ENCODE measurements at places on chromosomes 6 and 20.

GRCh38 chr6:156686301-156686994, 90.7 kb upstream of the ARID1B start:
- no peak for DNase-seq

- no peak for DNase-seq
These were observed 49.8 kb downstream of the ZDHHC14 start for GRCh38 chr6:157430834-157431233.

GRCh38 chr20:19079536-19080299, 132.7 kb upstream of the SLC24A3 start:
- no peak for DNase-seq

DNA sequence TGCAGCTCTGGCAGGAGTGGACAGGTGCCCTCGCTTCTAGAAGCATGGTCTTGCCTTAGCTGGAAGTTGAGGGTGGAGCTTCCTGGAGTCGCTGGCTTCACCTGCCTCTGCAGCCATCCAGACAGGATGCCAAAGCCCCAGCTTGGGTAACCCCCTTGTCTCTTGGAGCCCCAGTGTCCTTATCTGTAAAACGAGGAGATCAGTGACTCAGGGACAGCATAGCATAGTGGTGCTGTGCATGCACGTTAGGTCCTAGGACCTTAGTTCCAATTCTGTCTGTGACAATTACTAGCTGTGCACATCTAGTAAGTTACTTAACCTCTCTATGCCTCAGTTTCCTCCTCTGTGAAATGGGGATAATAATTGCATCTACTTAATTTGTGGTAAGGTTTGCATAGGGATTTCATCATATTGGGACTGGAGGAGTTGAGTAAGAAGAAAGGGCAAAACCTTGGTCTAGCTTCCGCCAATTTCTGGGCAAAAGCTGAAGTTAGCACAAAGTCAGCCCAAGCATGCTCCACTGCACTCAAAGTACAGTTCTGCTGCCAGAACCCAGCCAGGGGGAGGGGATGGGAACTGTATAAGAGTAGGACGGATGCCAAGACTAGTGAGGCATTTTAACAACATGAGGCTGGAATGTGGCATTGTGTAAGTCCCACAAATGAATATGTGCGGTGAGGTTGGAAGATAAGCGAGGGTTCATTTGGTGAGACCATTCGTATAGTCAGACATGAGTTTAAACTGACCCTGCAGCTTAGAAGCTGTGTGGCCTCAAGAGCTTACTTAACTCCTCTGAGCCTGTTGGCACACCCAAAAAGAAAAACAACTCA, 24.5 kb downstream of the TOX2 start:
- DNase-seq = no peak

GRCh38 chr6:134544737-134545136, 226.8 kb upstream of the SGK1 start:
- no peak for DNase-seq

DNA sequence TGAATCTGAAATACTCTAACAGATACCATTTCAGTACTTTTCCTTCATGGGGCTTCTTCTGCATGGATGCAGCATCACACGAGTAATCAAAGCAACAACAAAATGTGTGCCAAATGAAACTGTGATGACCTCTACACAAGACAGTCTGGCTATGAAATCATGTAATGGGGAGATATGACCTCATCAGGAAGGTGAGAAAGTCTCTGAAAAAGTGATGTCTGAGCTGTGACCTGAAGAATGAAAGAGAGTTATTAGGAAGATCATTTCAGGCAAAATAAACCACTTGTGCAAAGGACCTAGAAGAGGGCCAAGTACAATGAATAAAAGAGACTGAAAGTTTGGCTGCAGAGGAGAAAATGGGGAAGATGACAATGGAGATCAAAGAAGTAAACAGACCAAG, 182.8 kb downstream of the PTPRK start:
- DNase-seq = no peak

GRCh38 chr20:43525021-43525420, 17.5 kb downstream of the L3MBTL1 start:
- no peak for DNase-seq

GRCh38 chr6:158384671-158385110, 72.4 kb downstream of the TULP4 start:
- DNase-seq = no peak

GRCh38 chr6:149449831-149450678, 34.8 kb downstream of the ZC3H12D start:
- no peak for DNase-seq

DNA sequence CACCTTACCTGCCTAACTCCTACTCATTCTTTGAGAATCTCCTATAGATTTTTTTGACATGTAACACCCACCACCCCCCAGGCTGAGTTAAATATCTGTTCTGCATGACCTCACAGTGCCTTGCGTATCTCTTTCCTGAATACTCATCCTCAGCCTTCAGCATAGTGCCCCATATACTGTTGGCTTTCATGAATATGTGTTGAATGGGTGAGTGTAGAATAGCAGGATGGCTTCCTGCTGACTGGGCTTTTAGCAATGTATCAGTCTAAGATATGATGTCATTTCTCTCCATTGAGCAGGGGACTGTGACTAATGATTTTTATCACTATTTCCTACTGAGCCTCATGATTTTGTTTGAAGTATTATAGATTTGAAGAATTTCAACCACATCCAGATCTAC, 361.6 kb upstream of the MARCKS start:
- DNase-seq = no peak

- DNase-seq = no peak
These were observed 97.9 kb upstream of the NEDD9 start for GRCh38 chr6:11330413-11330760.

DNA sequence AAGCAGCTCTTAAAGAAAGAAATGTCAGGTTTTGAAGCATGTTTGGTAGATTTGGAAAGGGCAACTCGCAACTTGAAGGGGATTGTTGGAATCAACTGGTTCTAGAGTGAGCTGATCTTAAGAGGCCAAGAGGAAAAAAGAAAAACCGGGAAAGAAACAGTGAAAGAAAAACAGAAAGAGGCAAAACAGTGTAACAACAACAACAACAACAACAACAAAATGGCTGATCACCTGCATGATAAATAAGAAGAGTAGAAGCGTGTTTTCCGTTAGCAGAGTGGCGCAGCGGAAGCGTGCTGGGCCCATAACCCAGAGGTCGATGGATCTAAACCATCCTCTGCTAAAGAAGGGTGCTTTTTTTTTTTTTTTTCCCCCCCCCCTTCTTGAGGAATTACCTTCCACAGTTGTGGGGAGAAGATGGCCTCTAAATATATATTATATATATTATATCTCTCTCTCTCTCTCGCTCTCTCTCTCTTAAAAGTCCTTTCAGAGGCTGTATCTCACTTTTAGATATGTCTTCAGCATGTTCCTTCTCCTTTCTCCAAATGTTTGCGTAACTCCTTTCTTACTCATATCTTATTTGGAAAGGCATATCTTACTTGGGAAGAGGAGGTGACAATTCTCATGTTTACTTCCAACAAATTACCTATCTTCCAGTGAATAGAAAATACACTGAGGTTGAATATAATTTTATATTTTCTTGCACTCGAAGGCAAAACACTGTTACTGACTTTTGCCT, 134.4 kb downstream of the OR2B2 start:
- DNase-seq = no peak

- DNase-seq = peak; percentile 19
These were observed 186.3 kb downstream of the ADGB start for GRCh38 chr6:146785001-146785585.

DNA sequence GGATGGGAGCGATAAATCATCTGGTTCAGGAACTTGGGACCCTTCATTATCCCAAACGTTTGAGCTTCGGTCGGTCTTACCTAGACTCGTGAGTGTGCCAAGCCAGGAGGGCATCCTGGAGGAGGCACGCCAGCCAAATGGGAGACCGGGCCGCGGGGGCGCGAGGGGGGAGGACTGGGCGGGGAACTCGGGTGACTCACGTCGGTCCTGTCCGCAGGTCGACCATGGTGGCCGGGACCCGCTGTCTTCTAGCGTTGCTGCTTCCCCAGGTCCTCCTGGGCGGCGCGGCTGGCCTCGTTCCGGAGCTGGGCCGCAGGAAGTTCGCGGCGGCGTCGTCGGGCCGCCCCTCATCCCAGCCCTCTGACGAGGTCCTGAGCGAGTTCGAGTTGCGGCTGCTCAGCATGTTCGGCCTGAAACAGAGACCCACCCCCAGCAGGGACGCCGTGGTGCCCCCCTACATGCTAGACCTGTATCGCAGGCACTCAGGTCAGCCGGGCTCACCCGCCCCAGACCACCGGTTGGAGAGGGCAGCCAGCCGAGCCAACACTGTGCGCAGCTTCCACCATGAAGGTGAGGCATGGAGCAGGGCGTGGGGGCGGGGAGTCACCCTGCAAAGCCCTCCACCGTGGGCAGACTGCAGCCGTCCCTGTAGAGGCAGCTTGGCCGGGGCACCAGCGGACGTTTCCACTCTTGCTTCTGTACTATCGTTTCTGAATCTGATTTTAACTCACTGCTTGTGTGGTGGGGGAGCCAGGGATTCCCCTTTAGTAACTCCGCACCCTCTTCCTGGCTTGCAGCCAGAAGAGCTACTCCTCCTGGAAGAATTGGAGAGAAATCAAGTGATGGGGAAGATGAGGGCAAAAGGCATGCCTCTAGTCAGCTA, 2.7 kb downstream of the BMP2 start:
- DNase-seq = no peak

DNA sequence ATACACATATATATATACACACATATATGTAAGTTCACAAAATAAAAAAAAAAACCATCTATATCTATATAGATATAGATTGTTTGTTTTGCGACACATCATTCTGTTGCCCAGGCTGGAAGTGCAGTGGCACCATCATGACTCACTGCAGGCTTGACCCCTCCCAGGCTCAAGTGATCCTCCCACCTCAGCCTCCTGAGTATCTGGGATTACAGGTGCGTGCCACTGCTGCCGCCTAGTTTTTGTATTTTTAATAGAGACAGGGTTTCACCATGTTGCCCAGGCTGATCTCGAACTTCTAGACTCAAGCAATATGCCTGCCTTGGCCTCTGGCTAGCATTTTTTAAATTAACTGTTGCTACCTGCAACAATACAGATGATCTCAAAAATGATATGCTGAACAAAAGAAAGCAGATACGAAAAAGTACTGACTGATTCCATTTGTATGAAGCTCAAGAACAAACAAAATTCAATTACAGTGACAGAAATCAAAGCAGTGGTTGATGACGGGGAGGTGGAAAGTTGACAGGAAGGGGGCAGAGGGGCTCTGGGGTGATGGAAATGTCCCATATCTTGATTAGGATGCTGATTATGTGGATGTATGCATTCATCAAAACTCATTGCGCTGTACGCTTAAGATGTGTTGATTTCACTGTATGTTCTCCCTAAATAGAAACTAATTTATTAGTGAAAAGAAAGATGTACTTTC, 49.6 kb downstream of the ATXN1 start:
- no peak for DNase-seq

DNA sequence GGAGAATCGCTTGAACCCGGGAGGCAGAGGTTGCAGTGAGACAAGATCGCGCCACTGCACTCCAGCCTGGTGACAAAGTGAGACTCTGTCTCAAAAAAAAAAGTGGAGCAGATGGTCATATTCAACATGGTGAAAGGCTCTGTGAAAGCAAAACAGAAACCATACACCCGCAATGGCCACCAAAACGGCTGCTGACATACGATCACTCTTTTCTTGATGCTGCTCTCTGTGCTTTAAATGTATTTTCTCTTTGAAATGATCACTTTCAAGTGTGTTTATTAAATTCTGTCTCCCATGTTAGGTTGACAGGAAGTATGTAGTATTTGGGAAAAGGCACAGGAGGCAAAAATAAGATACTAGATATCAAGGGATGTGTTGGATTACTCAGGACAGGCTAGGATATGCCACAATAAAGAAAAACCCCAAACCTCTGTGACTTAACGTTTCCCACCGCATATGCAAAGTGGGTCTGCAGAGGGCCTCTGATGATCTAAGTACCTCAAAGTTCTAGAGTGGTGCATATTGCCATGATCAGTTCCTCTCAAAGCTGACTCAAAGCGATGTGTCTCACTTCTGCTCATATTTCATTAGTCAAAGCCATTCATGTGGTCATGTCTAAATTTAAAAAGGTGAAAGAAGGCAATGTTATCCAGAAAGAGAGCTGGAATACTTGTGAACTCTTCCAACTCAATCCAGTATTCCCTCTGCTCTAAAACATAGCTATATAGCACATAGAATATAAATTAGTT, 155.1 kb upstream of the SOX4 start:
- peak; percentile 40 for DNase-seq

- DNase-seq = peak; percentile 31
These were observed 93.8 kb upstream of the LY86 start for GRCh38 chr6:6494677-6495076.
